ENCODE measurements at places on chromosomes 13 and 19.

DNA sequence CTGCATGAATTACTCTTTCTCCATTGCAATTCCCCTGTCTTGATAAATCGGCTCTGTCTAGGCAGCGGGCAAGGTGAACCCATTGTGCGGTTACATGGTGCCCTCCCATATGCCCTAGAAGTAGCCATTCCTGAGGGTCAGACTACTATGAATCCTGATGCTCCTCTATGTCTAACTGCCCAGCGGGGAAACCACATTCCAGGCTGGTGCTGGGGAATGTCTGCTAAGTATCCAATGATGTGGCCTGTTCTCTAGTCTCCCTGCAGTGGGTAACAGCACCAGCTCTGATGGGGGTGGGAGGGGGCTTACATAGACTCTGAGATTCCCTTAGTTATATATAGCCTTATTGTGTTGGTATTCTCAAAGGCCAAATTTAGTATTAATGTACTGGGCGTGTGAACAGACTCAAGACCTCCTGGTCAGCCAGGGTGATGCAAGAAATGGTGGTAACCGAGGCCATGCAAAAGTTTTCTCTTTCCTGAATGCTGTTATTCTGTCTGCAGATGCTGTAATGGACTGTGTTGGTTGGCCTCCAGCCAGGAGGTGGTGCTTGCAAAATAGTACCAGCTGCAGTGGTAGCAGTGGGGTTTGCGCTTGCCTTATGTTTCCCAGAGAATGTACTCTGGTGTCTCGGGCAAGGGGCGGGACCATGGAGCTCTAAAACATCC, 564.8 kb upstream of the SLITRK1 start:
- no peak for DNase-seq

- DNase-seq: no peak
Observed at GRCh38 chr13:25169356-25169755, 2.7 kb downstream of the AMER2 start.

GRCh38 chr13:63307228-63307627, 1891.6 kb upstream of the PCDH20 start:
- no peak for DNase-seq

DNA sequence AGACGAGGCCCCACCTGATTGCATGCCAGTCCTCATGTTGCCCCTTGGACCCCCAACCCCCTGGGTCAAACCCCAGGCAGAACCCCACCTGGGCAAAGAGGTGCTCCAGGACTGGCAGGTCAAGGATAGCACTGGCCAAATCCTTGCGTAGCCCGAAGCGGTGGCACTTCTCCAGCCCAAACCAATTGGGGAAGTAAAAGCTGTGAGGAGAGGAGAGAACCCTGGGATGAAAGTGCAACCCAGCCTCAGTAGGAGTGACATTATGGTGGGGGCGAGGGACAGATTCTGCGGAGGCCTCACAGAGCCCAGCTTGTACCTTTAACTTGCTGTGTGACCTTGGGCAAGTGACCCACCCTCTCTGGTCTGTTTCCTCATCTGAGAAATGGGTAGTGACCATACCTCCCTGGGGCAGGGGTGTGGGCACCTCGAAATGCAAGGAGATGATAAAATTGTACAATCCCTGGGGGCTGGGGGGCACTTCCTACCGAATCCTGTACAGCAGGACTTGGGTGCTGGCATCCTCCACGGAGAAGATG, 4.4 kb downstream of the JAK3 start:
- DNase-seq: no peak

- DNase-seq: peak; percentile 34
Observed at GRCh38 chr13:99658261-99658991, 157.2 kb downstream of the TM9SF2 start.

DNA sequence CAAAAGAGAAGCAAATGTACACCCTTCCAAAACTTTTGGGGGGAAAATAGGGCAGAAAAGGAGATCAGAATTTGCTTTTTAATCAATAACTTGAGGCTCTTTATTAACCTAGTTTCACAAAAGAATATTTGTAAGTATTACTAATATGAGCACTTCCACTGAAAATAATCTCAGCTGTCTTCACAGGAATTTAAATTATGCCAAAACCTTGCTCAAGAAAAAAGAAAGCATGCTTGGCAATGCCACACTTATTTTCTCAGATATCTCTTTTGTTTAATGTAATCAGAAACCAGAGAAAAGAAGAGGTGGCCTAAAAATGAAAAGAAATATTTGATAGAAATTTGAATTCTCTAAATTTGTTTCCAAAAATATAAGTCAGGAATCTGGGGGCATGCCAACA, 234.9 kb upstream of the GPC6 start:
- DNase-seq: no peak

- no peak for DNase-seq
Observed at GRCh38 chr13:91804724-91805123, 406.3 kb downstream of the GPC5 start.

DNA sequence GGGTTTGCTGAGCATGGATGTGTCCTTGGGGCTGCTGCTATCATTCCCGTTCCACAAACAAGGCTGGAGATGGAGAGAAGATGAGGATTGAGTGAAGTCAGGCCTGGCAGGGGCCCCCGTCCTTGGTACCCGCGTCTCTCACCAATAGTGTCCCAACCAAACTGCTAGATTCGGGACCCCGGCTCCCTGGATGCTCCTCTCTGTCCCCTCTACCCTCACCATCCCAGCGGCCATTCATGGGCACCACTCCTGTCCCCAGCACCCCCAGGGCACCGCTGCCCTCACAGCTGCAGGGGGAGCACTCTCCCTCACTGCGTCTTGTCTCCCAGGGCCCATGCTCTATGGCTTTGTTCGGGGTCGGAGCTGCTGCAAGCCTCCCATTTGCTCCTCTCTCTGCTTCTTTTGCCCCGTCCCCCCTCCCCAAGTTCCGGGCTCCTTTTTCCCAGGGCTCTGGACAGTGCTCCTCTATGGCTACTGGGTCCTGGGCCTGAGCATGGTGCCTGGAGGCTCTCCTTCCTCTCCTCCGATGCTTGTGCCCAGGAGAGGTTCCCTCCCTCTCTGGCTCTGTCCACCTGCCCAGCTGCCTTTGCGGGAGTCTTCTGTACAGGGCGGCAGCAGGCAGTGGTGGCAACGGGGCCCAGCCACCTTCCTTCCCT, 219.5 kb downstream of the TEX29 start:
- no peak for DNase-seq

GRCh38 chr19:14472202-14472938, 2.8 kb downstream of the PTGER1 start:
- peak; percentile 84 for DNase-seq

GRCh38 chr19:35868172-35868822, at the start of gene APLP1:
TSS of gene APLP1 (plus strand) at chr19:35868574. CDS start at chr19:35868637, 63 bp downstream.
- DNase-seq: no peak

GRCh38 chr19:29528946-29529645, 3.3 kb downstream of the VSTM2B start:
- no peak for DNase-seq

GRCh38 chr19:2856457-2857050, 10.6 kb upstream of the ZNF556 start:
- DNase-seq: no peak

DNA sequence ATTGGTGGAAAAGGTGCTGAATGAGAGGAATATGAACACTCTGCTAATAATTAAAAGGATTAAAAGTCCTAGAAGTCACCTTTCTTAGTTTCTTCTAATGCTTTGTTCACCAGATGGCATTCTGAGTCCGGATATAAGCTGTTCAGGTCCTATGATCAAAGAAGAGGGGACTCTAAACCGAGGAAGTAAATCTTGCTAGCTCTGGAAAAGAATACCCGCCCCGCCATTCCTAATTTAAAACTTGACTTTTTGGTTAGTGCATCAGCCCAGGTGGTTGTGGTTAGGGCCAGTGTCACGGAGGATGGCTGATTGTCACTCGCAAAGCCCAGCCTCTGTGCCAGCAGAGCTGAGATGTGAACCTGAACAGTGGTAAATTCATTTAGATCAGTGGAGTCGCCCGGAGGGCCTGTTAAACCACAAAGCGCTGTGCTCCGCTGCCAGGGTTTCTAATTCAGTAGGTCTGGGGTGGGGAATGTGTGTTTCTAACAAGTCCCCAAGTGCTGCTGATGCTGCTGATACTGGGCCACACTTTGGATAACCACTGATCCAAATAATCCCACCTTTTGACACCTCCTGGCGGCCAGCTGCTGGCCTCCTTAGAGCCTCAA, 425.4 kb downstream of the DCT start:
- DNase-seq: no peak

DNA sequence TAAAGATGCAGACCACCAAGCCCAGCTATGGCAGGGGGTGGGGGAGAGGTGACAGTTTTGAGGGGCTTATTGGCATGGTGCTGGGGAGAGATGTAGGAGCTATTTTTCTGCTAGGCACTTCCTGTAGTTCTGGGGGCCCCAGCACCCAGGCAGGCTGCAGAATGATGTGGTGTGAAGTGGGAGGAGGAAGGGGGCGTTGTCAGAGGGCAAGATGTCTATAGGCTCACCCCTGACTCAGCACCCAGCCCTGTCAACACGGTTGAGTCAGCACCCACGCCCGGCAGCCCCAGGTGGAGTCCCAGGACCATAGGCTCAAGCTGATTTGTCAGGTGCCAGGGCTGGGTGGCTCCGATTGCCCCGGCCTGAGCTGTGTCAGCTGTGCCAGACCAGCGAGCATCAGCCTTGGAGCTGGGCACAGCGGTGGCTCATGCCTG, 5.8 kb downstream of the KLF2 start:
- DNase-seq: peak; percentile 93

GRCh38 chr13:110266983-110267382, 40.0 kb downstream of the COL4A1 start:
- no peak for DNase-seq

GRCh38 chr13:52786766-52787165, 47.1 kb upstream of the CNMD start:
- DNase-seq: no peak

- DNase-seq: no peak
Observed at GRCh38 chr19:2097203-2097885, 629 bp downstream of the IZUMO4 start.

GRCh38 chr19:34500656-34501120, 19.1 kb downstream of the WTIP start:
- DNase-seq: no peak

GRCh38 chr13:91594061-91594460, 195.6 kb downstream of the GPC5 start:
- DNase-seq: no peak

GRCh38 chr19:44684892-44685863, 13.8 kb upstream of the CEACAM16 start:
- DNase-seq: no peak

DNA sequence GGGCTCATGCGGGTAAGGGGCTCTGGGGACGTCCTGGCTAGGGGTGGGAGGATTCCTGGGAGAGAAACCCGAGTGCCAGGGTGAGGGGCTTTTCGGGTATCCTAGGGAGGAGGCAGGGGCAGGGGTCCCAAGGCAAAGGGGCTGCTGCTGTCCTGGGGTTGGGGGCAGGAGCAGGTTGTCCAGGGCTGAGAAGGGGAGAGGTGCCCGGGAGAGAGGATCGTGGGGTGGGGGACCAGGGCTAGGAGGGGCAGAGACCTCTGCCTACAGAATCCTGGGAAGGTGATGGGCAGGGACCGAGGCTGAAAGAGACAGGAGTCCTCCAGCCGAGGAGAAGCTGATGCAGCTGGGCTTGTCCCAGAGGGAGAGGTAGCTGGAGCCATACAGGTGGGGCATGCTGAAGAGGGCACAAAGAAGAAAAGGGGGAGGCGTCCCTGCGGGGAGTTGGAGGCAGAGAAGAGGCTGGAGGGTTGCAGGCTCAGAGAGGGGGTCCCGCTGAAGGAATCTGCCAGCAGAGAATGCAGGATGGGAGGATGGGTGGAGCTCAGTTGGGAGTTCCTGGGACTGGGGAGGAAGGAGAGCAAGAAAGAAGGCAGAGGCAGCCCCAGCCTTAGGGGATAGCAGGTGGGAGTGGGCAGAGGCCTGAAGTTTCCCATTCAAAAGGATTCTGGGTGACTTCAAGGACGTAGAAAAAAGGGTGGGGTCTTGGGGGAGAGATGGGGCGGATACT, 574 bp downstream of the CYP2S1 start:
- DNase-seq: no peak
